ENCODE measurements at places on chromosomes 1 and 21.

- DNase-seq, result peak; percentile 46
Measured at GRCh38 chr1:180912211-180912800, 391 bp upstream of the KIAA1614 start.

GRCh38 chr1:43522776-43523480 lies 7.8 kb upstream of the PTPRF start:
- peak; percentile 58 for DNase-seq

DNA sequence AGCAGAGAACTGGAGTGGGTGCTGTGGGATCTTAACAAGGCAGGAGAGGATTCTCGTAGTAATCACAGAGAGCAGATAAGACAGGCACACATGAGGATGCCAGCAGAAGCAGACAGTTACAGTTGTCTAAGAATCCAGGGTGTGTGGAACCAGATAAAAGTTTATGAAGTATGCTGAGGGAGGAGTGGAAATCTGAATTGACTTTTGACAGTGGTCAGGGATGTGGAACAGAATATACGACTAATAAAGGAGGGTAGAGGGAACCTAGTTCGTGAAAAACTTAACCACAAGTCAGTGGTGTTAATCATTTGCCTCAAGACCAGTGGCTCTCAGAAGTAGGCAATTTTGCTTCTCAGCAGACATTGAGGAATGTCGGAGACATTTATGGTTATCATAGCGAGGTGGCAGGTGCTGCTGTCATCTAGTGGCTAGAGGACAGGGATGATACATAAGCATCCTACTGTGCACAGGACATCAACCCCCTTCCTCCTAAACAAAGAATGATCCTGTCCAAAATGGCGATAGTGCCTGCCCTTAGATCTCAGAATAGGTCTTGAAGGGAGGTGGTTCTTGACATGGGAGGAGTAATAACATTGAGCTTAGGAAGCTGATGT lies 3.0 kb downstream of the LRRC8D start:
- DNase-seq, result no peak

- DNase-seq, result no peak
Measured at GRCh38 chr1:165501970-165502348, 41.8 kb upstream of the LRRC52 start.

DNA sequence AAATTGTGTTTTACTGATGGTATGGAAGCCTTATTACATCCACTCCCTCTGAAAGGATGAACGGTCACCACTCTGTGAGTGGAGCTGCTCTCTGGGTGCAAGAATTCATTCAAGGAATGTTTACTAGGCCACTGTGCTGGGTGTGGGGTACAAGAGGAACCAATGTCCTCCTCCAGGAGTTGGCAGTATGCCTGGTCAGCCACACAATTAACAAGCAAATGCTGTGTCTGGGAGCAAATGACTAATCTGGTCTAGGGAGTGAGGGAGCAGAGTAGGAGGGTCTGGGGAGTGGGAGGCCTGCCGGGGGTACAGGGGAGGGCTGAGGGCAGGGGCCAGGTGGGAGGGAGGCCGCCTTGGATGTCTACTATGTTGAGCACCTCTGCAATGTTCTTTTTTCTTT lies 27.2 kb upstream of the TDRD10 start:
- peak; percentile 89 for DNase-seq

DNA sequence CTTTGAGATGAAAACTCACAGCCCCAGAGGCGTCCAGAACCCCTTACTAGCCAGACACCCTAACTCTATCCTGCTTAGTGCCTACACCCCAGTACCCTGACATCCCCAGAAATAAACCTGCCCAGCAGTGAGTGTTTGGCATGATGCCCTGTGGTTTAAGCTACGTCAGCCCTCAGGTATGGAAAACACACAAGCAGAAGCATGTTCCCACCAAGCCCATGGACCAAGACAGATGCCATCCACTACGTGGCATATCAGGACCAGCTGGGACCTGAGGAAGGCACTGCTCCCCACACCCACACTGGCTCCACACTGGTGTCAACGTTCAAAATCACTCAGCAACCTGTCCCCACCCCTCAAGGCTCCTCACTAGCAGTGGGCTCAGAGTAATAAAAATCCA lies 116.4 kb downstream of the SYT2 start:
- DNase-seq, result peak; percentile 49

DNA sequence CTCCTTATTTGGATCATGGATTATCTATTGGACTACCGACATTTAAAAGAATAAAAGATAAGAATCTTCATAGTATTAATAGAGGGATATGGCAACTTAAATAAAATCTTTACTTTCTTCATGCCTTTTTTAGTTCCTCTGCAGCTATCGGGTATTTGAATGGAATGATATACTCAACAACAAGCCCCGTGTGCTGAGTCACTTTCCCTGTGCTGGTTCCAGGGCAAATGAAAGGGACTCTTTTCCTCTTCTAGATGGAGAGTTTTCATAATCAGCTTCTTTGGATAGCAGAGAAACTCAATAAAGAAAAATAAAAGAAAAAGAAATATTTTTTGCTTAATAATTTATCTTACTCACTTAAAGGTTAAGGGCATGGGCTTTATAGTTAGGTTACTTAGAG lies 213.7 kb downstream of the LRRC40 start:
- DNase-seq, result peak; percentile 33

DNA sequence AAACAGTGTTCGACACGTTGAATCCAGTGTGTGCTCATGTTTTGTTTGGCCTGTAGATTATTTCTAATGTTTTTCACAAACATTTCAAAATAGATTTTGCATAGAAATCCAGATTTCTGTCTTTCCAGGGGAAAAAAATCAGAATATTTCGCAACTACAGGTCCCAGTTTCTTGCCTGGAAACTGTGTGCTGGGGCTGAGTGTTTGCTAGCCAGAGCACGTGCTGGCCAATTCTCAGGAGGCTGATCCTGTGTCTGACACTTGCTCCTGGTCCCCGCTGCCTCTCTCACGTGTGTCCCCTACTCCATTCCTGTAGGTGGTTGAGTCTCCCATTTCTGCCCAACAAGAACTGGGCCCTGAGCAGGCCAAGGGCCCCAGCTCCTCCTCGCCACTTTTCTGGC lies 2.4 kb downstream of the MAB21L3 start:
- no peak for DNase-seq

GRCh38 chr1:241990040-241990439 lies 8.9 kb downstream of the MAP1LC3C start:
- peak; percentile 95 for DNase-seq

GRCh38 chr21:18275781-18276180 lies 31.1 kb downstream of the CHODL start:
- DNase-seq, result no peak

- DNase-seq, result no peak
Measured at GRCh38 chr1:89866568-89866967, 45.7 kb downstream of the LRRC8D start.

DNA sequence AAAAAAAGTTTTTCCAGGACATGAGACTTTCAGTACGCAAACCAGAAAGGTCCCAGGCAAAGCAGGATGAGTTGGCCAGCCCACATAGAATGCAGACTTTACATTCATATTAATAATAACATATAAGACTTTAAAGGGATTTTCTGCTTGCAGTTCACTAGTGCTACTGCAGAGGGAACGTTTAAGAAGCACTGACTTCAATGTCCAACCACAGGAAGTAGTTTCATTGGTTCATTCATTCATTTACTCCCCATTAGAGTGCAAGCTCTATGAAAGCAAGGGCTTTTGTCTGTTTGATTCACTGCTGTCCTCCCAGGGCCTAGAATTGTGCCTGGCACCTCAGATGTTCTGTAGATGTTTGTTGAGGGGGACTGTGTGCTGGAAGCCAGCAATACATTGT lies 11.8 kb upstream of the SERINC2 start:
- DNase-seq, result no peak

GRCh38 chr21:34703571-34703970 lies 34.8 kb downstream of the CLIC6 start:
- no peak for DNase-seq

DNA sequence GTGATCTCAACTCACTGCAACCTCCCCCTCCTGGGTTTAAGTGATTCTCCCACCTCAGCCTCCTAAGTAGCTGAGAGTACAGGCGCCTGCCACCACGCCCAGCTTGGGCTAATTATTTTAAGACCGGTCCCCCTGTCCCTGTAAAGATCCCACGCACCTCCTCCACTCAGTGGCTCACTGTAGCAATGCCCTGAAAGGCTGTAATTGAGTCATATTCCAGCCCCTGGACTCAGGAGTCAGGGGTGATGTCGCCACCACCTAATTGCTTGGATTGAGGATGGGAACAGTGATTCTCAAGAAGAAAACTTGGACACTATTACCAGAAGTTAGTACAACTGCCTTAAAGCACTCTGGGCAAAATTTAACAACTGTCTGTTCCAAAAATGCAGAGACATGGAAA lies 3.1 kb upstream of the EDARADD start:
- no peak for DNase-seq

- peak; percentile 49 for DNase-seq
Measured at GRCh38 chr1:46181343-46182260, 5.3 kb upstream of the P3R3URF start.

- DNase-seq, result peak; percentile 59
Measured at GRCh38 chr1:183783767-183784637, 20.9 kb upstream of the RGL1 start.

DNA sequence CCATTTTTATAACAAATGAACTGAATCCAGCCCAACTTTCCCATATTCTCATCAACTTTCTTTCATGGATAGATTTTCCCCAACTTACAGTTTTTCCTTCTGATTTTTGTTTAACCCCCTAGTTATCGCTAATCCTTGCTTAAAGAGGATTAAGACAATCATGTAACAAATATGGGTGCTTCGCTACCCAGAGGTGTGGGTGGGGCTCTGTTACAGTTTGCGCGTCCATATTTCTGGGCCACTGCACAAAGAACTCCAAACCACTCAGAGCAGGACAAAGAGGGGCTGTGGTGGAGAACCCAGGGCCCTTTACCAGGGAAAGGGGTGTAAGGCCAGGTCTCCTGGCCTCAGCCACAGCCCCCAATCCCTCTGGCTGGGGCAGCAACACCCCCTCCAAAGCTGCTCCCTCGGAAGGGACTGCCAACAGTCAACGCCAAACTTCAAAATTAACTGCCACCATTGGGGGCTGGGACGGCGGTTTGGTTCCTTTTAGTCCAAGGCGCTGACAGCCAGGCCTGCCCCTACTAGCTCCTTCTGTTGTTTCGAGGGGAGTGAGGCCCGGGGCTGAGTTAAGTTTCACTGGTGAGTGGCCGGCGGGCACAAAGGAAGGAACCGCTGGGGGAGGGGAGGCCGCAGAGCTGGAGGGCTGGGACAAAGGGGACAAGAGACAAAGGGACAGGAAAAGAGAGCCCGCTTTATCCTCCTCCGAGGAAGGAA lies 27.9 kb downstream of the SSBP3 start:
- DNase-seq, result no peak

GRCh38 chr1:21317690-21318043 lies 27.4 kb upstream of the ECE1 start:
- DNase-seq, result no peak

DNA sequence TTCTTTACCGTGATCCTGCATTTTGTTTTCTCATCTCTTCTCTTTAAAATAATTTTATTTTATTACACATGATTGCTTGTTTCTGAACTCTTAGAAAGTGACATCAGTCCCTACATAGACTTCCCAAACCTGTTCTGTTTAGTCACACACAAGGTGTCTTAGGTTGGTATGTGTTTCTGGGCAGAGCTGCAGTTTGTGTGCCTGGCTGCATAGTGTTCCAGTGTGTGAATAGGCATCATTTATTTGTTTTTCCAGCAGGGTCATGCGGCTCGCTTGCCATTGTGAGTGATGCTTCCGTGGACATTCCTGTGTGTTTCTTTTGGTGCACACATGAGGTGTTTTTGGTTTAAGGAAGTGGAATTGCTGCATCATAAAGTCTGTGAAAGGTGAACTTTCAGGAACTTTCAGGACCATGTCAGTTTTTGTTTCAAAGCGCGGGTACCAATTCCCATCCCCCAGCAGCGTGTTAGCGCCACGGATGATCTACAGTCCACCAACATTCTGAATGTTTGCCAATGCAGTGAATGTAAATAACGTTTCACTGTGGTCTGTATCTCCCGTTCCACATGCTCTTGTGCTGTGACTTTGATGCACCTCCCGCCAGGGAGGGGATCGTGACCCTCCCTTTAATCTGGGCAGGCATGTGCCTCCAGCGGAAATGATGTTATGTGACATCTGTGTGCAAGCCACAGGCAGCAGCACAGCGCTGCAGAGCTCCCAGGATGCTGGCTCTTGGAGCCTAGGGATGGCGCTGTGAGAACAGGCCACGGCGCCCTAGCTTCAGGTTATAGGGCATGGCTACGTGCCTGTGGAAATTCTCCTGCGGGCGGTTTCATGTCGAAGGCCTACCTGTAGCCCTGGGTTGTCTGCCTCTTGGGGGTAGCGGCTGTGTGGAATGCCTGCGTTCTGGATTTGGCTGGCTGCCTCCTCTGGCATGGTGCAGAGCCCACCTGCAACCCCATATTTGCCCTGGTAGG lies 144.6 kb upstream of the COL6A1 start:
- DNase-seq, result no peak

GRCh38 chr1:232423591-232423990 lies 206.3 kb downstream of the SIPA1L2 start:
- no peak for DNase-seq

DNA sequence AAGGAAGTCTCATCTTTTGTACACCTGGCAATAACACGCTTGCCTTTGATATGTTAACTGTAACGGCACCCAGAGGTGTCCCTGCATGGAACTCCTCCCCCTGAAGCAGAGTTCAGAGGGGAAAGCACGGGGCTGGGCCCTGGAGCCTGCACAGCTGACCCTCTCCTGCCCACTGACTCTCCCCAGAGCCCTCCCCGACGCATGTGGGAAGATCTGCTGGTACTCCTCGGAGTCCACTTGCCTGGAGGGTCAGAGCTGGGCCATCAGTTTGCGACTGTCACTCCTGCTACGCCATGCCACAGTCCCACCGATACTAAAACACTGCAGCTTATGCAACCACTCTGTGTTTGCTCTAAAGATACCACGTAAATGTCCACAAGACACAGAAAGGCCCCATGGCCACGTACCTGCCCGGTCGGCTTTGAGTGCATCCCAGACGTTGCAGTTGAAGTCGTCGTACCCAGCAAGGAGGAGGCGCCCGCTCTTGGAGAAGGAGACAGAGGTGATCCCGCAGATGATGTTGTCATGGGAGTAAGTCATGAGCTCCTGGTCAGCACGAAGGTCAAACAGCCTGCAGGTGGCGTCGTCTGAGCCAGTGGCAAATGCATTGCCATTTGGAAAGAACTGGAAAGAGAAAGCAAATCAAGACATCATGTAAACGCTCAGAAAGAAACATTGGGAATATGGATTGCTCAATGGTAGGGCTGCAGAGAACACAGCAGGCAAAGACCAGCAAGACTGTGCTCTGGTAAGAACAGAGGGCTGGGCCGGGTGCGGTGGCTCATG lies 10.6 kb upstream of the NADK start:
- peak; percentile 41 for DNase-seq

DNA sequence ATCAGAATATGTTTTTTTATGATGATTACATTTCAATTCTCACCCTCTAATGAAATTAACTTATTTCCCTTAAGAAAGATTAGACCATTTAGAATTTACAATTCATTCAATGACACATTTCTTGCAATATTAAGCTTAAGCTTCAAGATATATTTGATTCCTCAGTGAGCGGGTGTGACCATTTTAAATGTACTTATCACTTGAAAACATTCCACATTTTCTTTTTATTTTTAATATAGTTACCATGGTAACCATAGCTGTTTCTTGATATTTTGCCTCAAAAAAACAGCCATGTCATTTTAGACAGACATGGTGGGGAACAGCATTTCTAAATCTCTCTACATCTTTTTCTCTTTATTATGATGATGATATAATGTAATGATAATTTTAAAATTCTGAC lies 1029.0 kb upstream of the B3GALT2 start:
- DNase-seq, result no peak

- DNase-seq, result no peak
Measured at GRCh38 chr1:20184997-20185833, 681 bp upstream of the UBXN10 start.

GRCh38 chr1:92087542-92087941 lies 7.4 kb downstream of the BTBD8 start:
- DNase-seq, result no peak

Data from AG10803 (cell line).